Fibroblast of skin of right biceps (primary cell): ENCODE measurements at places on chromosomes 6 and 20.

- peak; percentile 52 for DNase-seq
Measured at GRCh38 chr20:50496773-50497385, 13.3 kb upstream of the PTPN1 start.

DNA sequence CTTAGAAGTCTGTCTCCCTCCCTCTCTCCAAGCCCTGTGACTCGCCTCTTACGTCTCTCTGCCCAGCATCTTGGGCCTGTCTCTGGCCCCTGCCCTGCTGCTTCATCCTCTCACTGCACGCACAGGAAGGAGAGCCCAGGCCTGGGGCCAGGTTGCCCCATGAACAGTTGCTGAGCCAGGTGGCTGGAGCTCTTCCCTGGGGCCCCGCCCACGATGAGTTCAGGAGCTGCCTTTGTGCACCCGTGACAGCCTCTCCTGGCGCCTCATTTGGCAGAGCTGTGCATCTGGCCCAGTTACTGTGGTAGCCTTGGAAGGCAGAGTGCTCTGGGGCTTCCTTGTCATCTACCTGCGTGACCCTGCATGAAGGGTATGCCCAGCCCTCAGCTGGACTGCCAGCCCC lies 44.5 kb downstream of the SLC52A3 start:
- no peak for DNase-seq

- DNase-seq = no peak
Measured at GRCh38 chr6:53811746-53812145, 16.9 kb downstream of the LRRC1 start.

DNA sequence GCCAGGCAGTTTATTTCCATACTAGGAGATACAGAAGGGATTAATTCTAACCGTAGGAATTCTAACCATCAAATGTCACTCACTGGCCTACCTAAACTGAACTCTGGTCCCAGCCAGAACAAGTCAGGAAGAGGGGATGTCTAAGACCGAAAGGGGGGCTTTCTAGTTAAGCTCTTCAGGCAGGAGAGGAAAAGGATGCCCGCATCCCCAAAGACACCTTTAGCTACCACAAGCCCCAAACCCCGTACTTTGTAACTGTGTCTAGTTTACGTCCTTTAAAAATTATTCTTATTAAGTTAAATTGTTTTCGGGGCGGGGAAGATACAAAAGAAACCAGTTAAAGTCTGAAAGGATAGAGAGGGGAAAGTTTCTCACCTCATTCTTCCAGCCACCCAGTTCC lies 1.2 kb upstream of the ZNF76 start:
- DNase-seq = no peak

GRCh38 chr20:7136886-7137285 lies 369.4 kb downstream of the BMP2 start:
- DNase-seq = no peak
